SK-N-SH (cell line): ENCODE measurements at places on chromosomes 4 and X.

DNA sequence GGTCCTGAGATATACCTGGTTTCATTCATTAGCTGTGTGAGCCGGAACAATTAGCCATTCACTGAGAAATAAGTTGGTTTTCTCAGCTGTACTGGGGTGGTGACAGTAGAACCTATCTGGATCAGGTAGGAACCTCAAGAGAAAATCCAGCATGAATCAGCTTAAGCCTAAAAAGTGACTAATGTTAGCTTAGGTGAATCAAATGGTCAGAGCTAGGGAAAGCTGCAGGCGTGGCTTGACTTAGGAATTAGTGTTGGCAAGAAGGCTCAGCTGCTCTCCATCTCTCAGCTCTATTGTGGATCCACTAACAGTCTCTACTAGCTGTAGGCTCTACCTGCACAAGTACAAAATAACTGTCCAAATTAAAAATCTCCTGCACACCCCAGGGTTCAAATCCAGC is 1025.5 kb downstream of the RAB28 start:
- DNase-seq = no peak

GRCh38 chr4:110149089-110149488 is 49.3 kb downstream of the ELOVL6 start:
- no peak for DNase-seq

DNA sequence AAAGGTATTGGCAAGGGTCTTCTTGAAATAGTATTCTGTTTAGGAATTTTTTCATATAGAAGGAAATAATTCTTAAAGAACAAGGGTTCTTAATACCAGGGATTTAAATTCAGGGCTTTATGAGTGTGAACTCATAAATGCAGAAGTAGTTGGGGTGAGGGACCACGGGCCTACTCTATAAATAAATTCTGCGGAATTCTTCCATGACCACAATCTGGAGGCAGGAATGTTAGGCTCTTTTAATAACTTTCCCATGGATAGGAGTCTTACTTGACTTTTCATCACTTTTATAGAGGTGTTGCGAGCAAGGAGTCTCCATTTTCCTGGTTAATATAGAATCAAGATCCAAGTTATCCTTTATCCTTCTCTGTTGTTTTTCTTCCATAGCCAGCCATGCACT is 76.7 kb upstream of the SLC4A4 start:
- no peak for DNase-seq

DNA sequence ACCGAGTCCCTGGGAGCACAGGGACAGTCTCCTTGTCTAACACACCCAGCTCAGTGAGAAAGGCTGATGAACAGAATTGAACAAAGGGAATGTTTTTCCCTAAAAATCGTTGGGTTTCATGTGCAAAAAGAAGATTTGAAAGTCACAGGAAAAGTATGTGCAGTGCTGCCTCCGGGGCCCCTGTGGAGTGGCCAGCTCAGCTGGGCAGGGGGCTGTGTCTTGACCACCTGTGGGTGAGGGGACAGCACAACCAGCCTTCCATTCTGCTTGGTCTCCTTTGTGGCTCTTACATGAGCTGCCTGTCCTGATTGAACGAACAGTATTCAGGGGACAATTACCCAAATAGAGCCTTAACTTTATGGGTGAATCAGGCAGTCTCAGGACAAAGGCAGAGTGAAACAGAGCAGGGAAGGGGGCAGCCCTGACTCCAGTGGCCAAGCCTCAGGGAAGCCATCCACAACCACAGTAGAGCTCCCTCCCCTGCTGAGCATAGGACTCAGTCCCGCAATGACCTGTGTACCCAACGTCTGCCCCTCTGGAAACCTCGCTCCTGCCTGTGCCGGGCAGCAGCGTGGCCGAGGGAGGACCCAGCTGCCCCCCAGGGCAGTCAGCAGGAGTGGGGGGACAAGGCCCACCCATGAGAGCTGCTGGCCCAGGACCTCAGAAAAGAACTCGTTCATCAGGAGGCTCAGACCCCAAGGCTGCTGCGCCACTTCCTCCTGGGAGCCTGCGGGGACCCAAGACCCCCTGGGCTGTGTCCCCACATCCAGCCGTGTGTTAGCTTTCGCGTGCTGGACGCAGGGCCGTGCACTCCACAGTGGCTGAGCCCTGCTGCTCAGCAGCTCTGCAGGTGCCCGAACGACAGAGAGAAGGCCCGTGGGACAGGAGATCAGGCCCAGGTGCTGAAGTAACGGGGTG is 59.6 kb upstream of the MXD4 start:
- DNase-seq = no peak

DNA sequence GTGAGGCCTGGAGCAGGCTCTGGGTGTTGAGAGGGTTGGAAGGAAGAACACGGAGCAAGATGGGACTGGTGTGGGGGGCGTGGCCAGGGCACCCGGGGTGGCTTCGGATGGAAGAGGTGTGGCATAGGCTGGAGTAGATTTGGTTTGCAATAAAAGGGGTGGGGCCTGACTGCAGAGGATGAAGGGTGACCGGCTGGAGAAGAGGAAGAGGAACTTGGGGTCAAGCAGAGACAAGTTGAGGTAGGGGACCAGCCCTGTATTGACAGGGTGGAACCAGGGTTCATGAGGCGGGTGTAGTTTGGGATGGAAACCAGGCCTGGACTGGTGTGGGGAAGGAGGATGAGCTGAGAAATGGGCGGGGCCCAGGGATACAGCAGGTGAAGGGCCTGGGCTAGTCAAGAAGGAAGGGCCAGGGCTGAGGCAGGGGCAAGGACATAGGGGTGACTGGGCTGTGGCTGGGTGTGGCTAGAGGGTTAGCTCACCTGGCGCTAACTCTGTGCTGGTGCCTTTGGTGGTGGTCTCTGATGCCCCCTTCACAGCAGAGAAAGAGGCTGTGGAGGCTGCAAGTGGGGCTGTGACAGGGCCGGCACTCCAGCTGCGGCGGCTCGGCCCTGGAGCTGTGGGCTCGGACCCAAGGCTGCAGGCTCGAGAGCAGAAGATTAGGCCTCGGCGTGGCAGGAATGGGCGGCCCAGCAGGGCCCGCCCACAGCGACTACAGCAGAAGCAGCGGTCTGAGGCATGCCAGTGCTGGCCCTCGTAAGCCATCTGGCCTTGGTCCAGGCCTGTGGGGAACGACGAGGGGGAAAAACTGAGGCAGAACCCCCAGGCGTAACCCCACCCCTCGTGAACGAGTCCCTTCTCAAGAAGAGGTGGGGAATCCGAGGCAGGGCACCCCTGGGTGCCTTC is 5.0 kb downstream of the PLP2 start:
- no peak for DNase-seq

DNA sequence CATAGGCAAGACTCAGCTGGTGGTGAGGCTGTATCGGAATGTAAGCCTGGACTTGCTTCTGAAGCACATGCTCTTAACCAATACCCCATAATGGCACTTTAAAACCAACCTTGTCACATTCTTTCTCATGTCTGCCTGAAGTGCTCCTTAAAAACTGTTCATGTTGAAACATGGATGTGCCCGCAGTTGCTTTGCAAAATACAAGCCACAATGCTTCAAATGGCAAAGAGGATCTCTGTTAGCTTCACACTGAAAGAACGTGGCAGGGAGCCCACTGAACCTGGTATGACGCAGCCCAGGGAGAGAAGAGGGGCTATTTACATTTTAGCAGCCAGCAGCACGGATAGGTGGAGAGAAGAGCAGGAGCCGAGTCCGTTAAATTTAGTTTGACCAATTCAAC is 29.3 kb downstream of the SOD3 start:
- no peak for DNase-seq

DNA sequence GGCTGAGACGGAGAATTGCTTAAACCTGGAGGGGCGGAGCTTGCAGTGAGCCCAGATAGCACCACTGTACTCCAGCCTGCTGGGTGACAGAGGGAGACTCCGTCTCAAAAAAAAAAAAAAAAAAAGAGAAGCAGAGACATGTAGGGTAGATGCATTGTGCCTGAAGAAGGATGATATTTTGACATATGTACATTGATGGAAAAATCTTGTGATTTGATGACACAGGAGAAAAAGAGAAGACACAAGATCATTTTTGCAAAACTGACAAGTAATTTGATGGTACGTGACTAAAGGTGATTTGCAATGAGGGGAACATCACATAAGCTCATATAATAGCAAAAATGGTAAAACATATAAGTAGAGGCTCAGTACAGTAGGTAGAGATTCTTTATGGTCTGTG is 340.1 kb upstream of the FSTL5 start:
- no peak for DNase-seq

- DNase-seq = no peak
Observed at GRCh38 chrX:151609222-151609621, 45.7 kb downstream of the PASD1 start.
